ENCODE measurements at places on chromosomes 6 and 20. TPM values are rescaled to one million over a fixed set of nuclear protein-coding genes. Genes with fewer than 3 reads are reported as not detected.
A peak's percentile ranks its signal among the peaks of the same experiment; 100 is the strongest.

- H3K4me3 ChIP-seq, result peak overlapping the region; percentile 78
- peaks cover 27% of the 10 kb centered on the region for H3K4me1 ChIP-seq
- no peaks in the 10 kb centered on the region for H3K27me3 ChIP-seq
- peak; percentile 89 for DNase-seq
Observed at GRCh38 chr6:44245912-44246662, 814 bp upstream of the HSP90AB1 start.

Gene BMP5
- 1.9 TPM for total RNA-seq

DNA sequence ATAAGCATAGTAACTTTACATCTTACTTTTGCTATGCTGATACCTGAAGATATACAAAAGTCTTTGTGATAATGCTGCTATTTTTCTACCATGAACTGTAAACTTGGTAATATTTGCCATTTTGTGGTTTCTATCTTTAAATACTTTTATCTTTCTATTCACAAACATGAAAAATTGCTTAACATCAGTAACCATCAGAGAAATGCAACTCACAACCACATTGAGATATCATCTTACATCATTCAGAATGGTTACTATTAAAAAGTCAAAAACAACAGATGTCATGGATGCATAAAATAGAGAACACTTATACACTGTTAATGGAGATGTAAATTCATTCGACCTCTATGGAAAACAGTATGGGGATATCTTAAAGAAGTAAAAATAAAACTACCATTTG lies 112.0 kb downstream of the TRDN start:
- peak overlapping the region; percentile 85 for H3K27ac ChIP-seq
- H3K4me1 ChIP-seq, result peaks cover 31% of the 10 kb centered on the region
- DNase-seq, result no peak
- H3K27me3 ChIP-seq, result no peaks in the 10 kb centered on the region
- H3K4me3 ChIP-seq, result no peak overlapping the region
- no peaks in the 10 kb centered on the region for H3K36me3 ChIP-seq

GRCh38 chr20:2599288-2600006 lies 53.0 kb upstream of the NOP56 start:
- DNase-seq, result no peak
- H3K4me3 ChIP-seq, result no peak overlapping the region
- H3K27me3 ChIP-seq, result no peaks in the 10 kb centered on the region
- H3K27ac ChIP-seq, result no peak overlapping the region

Gene HNF4A
- total RNA-seq, result not detected

Gene DEFB132
- not detected for total RNA-seq

DNA sequence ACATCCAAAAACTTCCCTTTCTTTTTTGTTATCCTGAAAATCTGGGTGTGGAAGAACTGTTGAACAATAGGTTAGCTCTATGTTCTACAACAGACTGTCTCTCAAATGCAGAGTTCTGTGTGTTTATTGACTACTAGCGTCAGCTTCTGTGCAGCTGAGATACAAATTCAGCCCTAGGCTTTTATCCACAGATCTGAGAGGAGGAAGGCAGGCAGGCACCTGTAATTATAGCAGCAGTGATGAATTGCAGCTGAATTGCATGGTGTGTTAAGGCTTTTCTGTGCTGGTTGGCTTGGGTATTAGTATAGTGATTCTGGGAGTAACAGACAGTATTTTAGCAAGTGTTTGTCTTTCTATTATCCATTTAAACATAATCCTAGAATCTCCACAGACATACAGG lies 24.4 kb downstream of the GRIK2 start:
- H3K27me3 ChIP-seq, result no peaks in the 10 kb centered on the region
- DNase-seq, result no peak
- no peak overlapping the region for H3K27ac ChIP-seq
- no peaks in the 10 kb centered on the region for H3K4me1 ChIP-seq
- no peaks in the 10 kb centered on the region for H3K36me3 ChIP-seq
- no peak overlapping the region for H3K4me3 ChIP-seq

Gene CTAGE9
- total RNA-seq, result not detected

Gene GHRH
- not detected for total RNA-seq

DNA sequence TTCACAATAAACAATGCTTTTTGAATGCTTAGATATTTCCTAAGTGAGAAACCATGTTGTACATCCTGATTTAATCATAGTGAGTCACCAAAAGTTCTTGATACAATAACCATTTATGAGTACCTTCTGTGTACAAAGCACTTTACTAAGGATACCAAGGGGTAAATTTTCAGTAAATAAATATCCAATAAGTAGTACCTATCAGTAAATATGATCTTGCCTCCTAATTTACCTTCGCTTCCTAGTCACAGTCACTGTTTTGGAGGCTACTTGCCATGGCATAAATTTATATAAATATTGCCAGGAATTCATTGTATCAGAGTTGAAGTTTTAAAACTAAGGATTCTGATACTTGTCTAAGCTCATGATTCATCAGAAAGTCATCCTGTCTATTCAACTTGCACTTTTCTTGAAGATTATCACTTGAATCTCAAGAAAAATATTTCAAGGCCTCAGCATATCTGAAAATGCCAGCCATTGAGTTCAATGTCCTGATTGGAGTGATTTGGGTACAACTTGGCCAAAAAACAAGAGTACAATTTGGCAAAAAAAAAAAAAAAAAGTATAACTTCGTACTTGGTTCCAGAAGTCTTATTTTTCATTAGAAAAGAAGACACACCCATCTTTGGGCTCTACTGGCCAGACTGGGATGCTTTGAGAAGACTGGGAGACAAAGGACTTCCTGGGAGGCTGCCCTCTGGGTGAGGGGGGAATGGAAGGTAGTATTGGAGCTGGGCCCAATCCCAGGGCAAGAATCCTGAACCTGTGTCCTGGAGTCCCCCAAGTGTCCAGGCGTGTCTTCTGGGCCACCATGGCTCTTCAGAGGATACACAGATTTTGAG lies 32.8 kb downstream of the RAB22A start:
- no peak overlapping the region for H3K27ac ChIP-seq
- no peak overlapping the region for H3K4me3 ChIP-seq
- DNase-seq, result no peak
- peaks cover 13% of the 10 kb centered on the region for H3K36me3 ChIP-seq

- H3K27me3 ChIP-seq, result no peaks in the 10 kb centered on the region
- DNase-seq, result no peak
- H3K36me3 ChIP-seq, result no peaks in the 10 kb centered on the region
- no peaks in the 10 kb centered on the region for H3K4me1 ChIP-seq
Observed at GRCh38 chr20:40274912-40275533, 414.0 kb downstream of the MAFB start.

DNA sequence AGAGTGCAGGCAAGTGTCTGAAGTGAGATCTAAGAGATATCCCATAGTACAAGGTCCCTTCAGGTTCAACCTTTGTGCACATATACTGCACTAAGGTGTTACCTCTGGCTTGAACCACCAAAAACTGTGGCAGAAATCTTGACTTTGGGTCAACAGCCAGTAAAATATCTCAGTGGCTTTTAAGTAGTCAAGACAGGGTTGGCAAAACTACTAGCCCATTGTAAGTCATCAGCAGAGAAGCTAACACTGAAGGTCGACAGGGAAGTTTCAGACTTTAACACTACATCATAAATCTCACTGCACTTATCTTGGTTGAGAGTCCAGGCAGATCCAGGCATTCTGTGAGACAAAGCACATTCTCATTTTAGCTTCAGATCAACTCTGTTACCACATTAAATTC lies 1684.7 kb downstream of the HACE1 start:
- H3K27ac ChIP-seq, result no peak overlapping the region
- H3K4me3 ChIP-seq, result no peak overlapping the region
- no peaks in the 10 kb centered on the region for H3K27me3 ChIP-seq
- no peaks in the 10 kb centered on the region for H3K4me1 ChIP-seq

DNA sequence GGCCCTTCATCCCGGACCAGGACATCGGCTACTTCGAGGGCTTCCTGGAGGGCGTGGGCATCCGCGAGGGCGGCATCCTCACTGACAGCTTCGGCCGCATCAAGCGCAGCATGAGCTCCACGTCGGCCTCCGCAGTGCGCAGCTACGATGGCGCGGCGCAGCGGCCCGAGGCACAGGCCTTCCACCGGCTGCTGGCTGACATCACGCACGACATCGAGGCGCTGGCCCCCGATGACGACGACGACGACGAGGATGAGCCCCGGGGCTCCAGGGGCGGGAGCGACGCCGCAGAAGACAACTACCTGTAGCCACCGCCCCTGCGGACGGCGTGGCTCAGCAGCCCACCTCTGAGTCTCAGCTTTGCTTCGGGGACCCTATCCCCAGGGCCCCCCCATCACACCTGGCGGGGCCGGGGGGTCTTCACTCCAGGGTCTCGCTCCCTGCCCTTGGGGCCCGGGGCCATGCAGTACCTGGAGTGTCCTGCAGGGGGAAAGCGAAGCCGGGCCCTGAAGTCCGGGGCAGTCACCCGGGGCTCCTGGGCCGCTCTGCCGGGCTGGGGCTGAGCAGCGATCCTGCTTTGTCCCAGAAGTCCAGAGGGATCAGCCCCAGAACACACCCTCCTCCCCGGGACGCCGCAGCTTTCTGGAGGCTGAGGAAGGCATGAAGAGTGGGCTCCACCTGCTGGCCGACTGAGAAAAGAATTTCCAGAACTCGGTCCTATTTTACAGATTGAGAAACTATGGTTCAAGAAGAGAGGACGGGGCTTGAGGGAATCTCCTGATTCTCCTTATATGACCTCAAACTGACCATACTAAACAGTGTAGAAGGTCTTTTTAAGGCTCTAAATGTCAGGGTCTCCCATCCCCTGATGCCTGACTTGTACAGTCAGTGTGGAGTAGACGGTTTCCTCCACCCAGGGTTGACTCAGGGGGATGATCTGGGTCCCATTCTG lies 20.8 kb upstream of the HCK start:
- peak; percentile 56 for DNase-seq
- H3K27me3 ChIP-seq, result peaks cover 8% of the 10 kb centered on the region
- H3K36me3 ChIP-seq, result no peaks in the 10 kb centered on the region
- no peak overlapping the region for H3K27ac ChIP-seq
- peak overlapping the region; percentile 25 for H3K4me3 ChIP-seq

Data from gastrocnemius medialis (tissue), 4 donors.